ENCODE measurements at places on chromosomes 7 and 10.
A peak's percentile ranks its signal among the peaks of the same experiment; 100 is the strongest.

DNA sequence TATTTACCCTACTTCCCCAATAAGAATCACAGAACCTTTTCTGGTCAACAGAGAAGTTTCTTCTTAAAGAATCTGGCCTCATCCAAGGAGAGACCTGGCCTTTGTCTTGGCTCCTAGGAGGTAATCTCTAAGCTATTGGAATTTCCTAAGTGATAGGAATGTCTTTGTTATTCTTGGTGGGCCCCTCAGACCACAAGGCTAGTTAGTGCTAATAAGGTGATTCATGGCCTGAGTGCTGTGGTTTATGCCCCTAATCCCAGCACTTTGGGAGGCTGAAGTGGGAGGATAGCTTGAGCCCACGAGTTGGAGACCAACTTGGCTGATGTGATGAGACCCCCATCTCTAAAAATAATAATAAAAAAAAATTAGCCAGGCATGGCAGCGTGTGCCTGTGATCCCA lies 60.0 kb upstream of the CYP2C18 start:
- DNase-seq: no peak

DNA sequence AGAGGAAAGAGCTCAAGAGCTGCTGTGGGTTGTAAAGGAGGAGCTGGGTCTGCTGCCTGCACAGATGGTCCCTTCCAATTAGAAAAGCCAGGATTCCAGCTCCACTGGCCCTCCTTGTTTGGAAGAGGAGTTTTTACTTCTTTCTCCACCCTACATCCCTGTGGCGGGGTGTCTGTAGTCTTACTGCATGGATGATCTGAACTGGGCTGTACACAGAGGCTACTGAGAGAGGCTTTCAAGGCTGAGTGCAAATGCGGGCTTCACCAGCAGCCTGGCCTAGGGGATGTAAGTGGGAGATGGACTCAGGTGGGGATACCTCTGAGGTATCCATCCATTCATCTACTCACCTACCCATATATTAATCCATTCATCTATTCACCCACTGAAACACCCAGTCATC lies 7.1 kb upstream of the CXCL12 start:
- DNase-seq: no peak

DNA sequence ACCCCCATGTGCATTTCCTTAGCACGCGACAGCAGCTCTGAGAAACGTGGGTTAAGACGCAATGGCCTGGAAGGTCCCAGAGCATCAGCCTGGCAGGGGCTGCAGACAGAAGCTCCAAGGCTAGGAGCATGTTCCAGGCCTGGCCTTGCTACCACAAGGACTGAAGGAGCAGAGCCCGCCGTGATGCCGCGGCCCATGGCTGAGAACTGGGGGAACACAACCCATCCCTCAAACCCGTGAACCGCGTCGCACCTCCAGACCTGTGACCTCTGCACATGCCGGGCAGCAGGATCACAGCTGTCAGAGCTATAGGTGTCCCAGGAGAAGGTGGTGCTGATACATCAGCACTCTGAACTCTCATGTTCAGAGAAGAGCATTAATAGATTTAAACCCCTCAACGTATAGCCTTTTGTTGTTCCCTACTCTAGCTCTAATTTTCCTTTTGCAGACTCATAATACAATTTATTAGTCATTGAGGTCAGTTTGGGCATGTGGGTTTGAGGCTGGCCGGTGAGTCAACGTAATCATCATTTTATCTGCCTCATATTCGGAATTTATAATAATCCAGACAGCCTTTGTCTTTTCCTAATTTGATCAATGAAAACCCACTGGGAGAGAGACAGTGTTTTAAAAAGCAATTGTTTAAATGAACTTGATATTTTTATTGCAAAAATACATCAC lies 222.5 kb upstream of the TCERG1L start:
- DNase-seq: no peak

GRCh38 chr10:86733260-86733671 lies 23.2 kb upstream of the BMPR1A start:
- no peak for DNase-seq

DNA sequence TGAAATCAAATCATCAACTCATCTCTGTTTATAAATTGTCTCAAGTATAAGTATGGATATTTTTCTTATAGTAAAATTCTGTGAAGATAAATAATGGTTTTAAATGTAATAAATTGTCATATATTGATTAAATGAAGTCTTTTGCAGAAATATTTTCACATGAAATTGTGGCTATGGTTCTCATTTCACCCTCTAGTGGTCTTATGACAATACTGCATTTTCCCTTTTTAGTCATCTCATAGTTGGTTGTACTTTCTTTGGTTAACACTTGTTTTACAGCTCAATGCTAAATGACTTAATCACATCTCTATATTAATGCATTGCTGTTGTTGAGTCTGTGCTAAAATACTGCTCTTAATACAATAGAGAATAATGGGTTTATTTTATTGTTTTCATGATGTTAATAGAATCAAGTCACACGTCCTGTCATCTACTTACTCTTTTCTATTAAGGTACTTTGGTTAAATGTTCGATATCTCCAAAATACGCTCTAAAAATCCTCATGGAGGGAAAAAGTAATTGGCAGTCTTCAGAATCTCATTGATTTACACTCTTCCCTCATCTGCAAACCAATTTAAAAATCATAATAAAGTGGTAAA lies 38.0 kb upstream of the CACNA2D1 start:
- DNase-seq: no peak

DNA sequence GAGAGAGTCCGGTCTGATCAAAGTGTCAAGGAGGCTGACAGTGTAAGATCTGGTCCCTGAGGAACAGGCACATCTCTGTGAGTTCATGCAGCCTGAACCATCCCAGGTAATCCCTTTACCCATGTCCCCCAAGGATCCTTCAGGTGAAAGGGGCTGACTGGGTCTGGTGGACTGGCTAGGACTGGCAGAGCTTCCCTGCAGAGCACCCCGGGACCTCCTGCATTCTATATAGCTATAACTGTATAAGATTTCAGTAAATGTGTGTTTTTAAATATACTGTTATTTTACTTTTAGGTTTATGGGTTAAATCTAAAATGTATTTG lies 246.8 kb downstream of the ELMO1 start:
- DNase-seq: no peak

DNA sequence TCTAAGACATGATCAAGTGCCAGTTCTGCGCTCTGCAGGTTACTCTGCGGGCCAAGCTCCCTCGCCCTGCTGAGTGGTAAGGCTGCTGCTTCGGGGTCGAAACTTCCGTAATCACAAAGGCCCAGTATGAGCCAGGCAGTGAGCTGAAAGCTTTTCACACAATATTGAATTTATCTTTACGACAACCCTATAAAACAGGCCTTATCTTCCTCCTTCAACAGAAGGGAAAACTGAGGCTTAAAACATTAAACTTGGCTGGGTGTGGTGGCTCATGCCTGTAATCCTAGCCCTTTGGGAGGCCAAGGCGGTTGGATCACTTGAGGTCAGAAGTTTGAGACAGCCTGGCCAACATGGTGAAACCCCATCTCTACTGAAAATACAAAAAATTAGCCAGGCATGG lies 83.3 kb downstream of the FAM107B start:
- DNase-seq: no peak

- DNase-seq: no peak
Measured at GRCh38 chr7:11698384-11698871, 133.6 kb downstream of the THSD7A start.

- DNase-seq: no peak
Measured at GRCh38 chr7:1201916-1202315, 30.8 kb upstream of the UNCX start.

- DNase-seq: no peak
Measured at GRCh38 chr7:148708026-148708885, 9.6 kb downstream of the CUL1 start.

DNA sequence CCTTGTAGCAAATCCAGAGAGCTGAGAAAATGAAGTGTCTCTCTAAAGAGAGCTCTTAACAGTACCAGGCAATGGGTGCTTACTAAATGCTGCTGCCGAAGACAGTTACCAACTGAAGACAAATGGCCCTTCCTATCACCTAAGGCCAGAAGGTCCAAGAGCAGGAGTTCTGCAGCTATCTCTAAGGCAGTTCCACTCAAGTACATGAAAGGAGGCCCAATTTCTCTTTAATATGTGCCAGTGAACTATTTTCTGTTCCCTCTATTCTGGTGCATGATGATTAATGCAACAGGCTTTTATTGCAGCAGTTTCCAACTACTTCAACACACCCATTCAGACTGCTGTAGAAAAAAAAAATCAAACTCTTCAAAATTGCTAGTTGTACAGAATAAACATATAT lies 122.5 kb downstream of the SLC25A13 start:
- DNase-seq: no peak

GRCh38 chr7:76155938-76156337 lies 45.8 kb upstream of the SRRM3 start:
- DNase-seq: no peak

DNA sequence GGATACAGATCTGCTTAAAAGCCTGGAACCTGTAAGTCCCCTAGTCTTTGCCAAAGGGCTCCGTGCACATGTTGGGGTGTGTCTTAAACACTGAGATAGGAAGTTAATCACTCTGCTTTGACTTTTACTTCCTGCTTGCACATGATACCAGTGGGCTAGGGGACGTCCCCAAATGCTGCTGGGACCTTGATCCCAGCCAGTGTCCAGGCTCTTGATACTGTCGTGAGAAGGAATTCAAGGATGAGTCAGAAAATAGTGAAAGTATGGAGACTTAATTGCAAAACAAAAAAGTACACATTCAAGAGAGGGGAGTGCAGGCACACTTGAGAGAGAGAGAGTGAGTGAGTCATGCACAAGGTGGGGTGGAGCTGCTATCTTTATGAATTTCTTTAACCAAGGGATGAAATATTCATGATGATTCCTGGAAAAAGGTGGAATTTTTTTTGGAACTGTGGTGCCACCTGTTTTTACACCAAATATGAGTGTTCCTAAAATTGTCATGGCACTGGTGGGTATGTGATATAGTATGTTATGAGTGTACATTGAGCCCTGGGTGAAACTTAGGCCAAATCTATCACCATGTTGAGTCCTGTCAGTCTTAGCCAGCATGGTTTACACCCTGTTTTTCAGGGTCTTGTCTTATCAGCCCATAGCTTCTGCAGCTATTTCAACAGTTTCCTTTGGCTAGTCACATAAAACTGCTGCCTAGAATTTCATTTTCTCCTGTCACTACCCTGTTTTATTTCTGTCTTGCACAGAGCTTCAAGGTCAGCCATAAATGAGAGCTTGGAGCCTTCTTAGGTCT lies 88.3 kb upstream of the CYP26C1 start:
- DNase-seq: no peak

DNA sequence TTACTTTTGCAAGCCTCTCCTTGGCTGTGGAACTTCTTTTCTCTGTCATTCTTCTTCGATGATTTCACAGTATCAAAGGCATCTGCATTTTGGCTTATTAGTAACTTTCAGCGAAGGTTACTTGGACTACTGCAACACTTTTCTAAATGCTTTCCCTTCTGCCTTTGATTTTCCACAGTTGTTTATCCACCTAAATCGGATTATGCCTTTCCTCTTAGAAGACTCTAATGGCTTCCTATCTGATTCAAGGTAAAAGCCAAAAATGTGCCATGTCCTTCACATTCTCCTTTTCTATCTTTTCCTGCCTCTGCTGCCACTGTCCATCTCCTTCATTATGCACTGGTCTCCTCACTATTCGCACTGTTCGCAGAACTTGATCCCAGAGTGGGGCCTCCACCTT lies 1606.3 kb upstream of the LRRTM3 start:
- DNase-seq: no peak

- DNase-seq: no peak
Measured at GRCh38 chr7:101739775-101740398, 77.5 kb upstream of the CUX1 start.

DNA sequence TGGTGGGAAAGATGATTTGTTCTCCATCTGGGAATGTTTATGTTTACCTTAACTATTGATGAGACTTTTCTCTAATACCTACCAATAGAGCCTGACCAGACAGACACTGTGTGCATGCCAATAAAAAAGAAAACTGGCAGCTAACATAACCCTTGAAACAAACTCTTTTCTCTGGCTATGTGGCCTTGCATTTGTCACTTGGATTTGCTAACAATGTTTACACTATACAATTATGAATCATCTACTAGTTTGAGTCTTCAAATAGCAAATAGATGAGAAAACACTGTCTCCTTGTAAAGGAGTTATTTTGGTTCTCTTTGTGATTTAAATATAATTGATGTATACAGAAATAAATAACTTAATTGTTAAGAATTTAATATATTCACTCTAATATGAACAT lies 273.1 kb downstream of the SEMA3D start:
- DNase-seq: no peak

- no peak for DNase-seq
Measured at GRCh38 chr7:1275451-1276381, 43.0 kb downstream of the UNCX start.

GRCh38 chr10:3220853-3221252 lies 48.3 kb upstream of the PITRM1 start:
- DNase-seq: no peak

- DNase-seq: no peak
Measured at GRCh38 chr10:124285587-124286527, 132.9 kb downstream of the OAT start.

GRCh38 chr7:112205343-112206237 lies 609 bp downstream of the DOCK4 start:
- peak; percentile 61 for DNase-seq

- DNase-seq: peak; percentile 29
Measured at GRCh38 chr10:86632009-86632800, 22.1 kb upstream of the OPN4 start.

- no peak for DNase-seq
Measured at GRCh38 chr10:76394707-76395042, 963.3 kb downstream of the LRMDA start.

DNA sequence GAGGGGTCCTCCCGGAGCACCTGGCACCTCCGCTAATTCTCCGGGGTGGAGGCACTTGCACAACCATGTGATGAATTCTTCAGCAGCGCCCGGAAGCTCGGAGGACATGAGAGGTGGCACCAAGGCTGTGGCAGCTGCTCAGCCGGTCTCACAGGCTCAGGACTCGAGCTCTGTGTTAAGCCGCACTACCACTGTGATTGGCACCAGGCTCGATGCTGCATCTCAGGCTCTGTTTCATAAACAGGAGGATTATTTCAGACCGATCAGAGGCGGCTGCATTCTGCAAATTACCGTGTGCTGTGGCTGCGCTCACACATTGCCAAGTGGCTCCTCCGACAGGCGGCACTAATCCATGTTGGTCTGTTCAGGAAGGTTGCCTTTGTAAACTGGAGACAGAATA lies 495.2 kb downstream of the DNAJB6 start:
- no peak for DNase-seq

- DNase-seq: no peak
Measured at GRCh38 chr7:43697690-43698089, 31.6 kb downstream of the COA1 start.

Data from DMS79 treated with DMSO at 0.1 percent for 48 hours (cell line).